Nephron progenitor cell (in vitro differentiated cells): ENCODE measurements at places on chromosomes 2 and 18.

DNA sequence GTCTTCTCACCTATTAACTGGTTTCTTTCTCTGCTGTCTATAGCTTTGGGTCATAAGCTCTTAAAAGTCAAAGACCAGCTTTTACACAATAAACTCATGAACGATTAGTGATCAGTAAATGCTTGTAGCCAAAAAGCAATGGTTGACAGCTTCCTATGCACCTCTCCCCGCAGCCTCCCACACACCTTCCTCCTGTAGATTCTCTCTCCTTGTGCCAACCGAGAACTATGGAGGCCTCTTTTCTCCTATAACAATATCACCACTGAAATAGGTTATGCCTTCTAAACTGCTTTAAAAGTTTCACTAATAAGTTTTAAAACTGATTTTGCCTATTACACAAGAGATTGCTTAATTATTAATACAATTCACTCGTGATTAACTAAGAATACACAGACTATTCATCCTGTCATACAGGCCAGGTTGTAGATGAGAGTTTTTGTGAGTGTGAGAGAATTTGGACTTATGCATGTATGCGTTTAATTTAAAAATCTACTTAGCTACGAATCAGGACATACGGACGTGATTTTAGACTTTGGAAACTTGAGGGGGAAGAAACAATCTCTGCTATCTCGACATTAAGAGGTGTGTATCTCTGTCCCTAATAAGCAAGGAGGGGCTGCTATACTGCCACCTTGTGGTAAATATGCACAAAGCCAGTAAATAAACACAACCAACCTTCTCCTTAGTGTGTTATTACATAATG, 229.1 kb upstream of the RBBP8 start:
- peak; percentile 18 for DNase-seq
- H3K27ac ChIP-seq: no peak overlapping the region
- peaks cover under 1% of the 10 kb centered on the region for H3K4me1 ChIP-seq
- H3K36me3 ChIP-seq: no peaks in the 10 kb centered on the region
- peaks cover 13% of the 10 kb centered on the region for H3K27me3 ChIP-seq
- H3K4me3 ChIP-seq: no peak overlapping the region

- H3K36me3 ChIP-seq: no peaks in the 10 kb centered on the region
- peaks cover 17% of the 10 kb centered on the region for H3K4me1 ChIP-seq
- H3K27me3 ChIP-seq: peaks cover 4% of the 10 kb centered on the region
- no peak overlapping the region for H3K27ac ChIP-seq
- H3K4me3 ChIP-seq: no peak overlapping the region
- DNase-seq: no peak
Observed at GRCh38 chr2:126714191-126714965, 58.4 kb downstream of the GYPC start.

DNA sequence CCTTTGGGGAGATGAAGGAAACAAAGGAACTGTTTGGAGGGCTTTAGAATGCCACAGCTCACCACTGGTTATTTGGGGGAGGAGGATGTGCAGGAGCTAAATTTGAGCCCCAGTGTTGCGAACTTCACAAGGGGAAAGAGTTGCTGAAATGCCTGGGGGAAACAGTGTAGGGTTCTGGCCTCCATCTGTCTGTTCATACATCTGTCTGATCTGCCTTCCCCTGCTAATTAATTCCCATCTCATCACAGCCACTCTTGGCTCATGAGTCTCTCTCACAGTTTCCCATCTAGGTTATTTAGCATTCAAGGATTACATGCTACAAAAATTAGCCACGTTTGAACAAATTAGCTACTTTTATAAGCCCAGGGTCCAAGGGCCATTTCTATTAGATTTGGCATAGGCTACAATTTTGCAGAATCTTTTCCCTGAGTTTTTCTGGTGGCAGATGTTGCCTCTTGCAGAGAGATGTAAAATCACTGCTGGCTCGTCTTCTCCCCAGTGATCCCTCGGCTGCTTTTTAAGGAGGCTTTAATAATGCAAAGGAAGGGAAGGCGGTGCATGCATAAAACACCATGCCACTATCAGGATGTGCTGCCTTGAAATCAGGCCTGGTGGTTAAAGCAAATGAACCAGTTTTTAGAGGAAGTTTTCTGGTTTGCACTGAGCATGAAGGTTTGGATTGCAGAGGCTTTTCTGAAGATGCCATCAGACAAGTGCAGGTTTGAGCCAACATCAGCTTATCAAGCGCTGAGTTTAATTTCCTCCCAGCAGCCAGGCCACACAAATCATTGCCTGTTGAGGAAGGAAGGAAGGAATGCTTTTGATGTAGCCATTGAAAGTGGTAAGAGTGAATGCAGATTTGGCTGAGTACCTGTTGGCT, 35.0 kb downstream of the ADD2 start:
- no peak overlapping the region for H3K27ac ChIP-seq
- H3K36me3 ChIP-seq: peaks cover 4% of the 10 kb centered on the region
- no peak overlapping the region for H3K4me3 ChIP-seq
- DNase-seq: no peak

DNA sequence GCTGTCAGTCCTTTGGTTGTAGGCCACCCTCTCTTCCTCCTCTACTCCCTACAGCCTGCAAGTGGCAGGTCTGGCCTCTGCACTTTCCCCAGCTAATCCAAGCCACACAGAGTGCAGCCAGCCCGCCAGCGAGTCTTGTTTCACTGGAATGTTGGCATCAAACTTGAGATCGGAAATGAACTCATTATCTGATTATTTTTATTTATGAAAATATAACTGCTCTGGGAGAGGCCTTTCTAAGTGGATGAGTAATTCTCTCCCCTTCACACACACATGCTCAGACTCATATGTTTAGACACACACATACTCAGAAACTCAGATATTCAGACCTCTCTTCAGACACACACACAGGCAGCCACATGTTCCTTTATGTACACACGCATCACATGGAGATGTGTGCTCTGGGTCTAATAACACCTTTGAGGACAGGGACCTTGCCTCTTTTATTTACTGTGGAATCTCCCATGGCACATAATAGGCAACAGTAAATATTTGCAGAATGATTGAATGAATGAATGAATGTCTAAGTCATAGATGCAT, 151.3 kb downstream of the ZFP36L2 start:
- no peak for DNase-seq
- peaks cover 50% of the 10 kb centered on the region for H3K4me1 ChIP-seq
- no peak overlapping the region for H3K27ac ChIP-seq
- peaks cover 5% of the 10 kb centered on the region for H3K27me3 ChIP-seq

DNA sequence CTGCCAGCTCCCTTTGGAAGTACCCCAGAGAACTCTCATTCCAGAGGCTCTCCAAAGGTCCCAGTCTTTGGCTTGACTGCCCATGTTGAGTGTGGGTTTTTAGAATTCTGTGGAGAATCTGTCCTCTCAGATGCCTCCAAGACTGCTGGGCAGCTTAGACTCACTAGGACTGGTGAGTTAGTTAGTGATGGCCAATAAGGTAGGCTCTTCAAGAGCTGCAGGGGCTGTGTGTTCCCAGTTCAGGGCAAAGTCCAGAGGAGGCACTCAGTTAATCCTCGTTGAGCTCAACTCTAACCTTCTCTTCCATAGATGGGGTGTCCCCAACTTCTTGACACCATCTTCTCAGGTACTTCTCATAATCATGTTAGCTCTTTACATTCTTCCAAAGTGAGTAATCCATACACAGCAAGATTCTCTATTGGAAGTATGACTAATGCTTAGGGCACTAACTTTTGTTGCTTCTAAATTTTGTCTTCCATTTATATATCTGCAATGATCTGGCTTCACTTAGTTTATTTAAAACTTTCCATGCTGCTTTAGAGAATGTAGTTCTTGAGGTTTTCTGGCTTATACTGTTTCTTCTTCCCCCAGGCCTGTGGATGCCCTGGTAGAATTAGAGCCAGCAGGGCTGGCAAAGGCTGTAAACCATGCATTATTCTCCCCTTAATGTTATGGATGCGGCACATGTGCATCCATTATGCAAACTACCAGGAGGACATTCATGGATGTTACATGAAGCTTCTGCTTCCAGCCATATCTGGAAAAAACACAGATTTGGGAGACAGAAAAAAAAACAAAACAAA, 88.9 kb downstream of the POLE4 start:
- H3K36me3 ChIP-seq: no peaks in the 10 kb centered on the region
- no peak overlapping the region for H3K27ac ChIP-seq
- no peak for DNase-seq
- H3K4me1 ChIP-seq: peaks cover 10% of the 10 kb centered on the region
- H3K4me3 ChIP-seq: no peak overlapping the region

GRCh38 chr2:171260471-171261424, 100.1 kb upstream of the TLK1 start:
- H3K4me3 ChIP-seq: no peak overlapping the region
- DNase-seq: no peak
- H3K36me3 ChIP-seq: no peaks in the 10 kb centered on the region
- no peaks in the 10 kb centered on the region for H3K27me3 ChIP-seq
- no peak overlapping the region for H3K27ac ChIP-seq

- H3K4me3 ChIP-seq: no peak overlapping the region
- H3K27ac ChIP-seq: no peak overlapping the region
- H3K36me3 ChIP-seq: no peaks in the 10 kb centered on the region
- H3K27me3 ChIP-seq: no peaks in the 10 kb centered on the region
- H3K4me1 ChIP-seq: no peaks in the 10 kb centered on the region
Observed at GRCh38 chr2:188610827-188611226, 319.2 kb downstream of the GULP1 start.

GRCh38 chr2:37589298-37589697, 82.1 kb downstream of the CDC42EP3 start:
- H3K4me1 ChIP-seq: peaks cover 31% of the 10 kb centered on the region
- no peak for DNase-seq
- H3K27ac ChIP-seq: no peak overlapping the region
- H3K4me3 ChIP-seq: no peak overlapping the region

DNA sequence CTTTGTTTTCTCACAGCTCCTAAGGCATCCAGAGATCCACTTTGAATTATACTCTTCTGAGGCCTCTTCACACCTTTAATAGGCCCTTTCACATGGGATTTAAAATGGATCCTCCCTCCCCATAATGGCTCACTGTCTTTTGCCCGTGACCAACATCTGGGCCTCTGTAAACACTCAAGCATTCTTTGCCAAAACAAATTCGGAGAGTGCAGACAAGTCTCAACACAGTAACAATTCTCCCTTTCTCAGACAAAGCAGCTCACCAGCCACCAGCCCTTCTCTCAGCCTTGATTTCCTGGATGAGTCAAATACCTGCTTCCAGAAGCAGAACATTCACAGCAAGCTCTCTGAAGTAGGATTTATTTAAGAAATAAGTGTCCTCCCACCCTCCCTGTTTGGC, 14.0 kb upstream of the IMP4 start:
- no peak for DNase-seq
- no peaks in the 10 kb centered on the region for H3K36me3 ChIP-seq
- no peak overlapping the region for H3K4me3 ChIP-seq
- peaks cover 10% of the 10 kb centered on the region for H3K4me1 ChIP-seq

DNA sequence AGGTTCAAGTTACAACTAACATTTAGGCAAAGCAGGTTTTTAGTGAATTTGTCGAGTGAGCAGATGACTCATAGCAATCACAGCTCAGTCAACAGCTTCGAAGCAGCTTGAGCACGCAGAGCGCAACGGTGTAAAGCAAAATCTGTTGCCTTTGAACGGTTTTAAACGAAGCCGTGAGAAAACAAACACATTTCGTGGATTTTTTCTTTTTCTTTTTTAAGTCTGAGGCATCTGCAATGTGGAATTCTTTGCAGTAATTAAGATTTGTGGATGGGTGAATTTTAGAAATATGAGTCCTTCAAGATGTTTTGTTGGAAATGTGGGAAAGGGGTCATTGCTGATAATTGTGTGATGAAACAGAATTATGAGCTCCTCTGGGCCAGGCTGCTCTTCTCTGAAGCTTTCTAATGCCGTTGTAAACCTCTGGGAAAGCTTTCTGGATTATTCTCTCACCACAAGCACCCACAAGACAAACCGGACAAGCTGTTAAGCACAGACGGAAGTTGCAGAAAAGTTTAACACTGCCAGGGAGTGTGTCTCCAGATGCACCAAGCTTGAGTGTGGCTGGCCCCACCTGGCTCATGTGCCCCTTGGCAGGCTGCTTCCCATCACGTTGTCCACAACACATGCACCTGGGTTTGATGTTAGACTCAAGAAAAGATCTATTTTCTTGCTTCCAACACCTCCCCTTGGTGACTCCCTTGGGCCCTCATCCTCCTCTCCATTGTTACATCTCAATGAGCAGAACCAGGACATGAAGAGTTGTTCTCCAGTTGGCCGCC, 224.7 kb downstream of the ACKR3 start:
- no peak overlapping the region for H3K27ac ChIP-seq
- no peak for DNase-seq
- no peaks in the 10 kb centered on the region for H3K36me3 ChIP-seq
- H3K4me1 ChIP-seq: peaks cover 17% of the 10 kb centered on the region

DNA sequence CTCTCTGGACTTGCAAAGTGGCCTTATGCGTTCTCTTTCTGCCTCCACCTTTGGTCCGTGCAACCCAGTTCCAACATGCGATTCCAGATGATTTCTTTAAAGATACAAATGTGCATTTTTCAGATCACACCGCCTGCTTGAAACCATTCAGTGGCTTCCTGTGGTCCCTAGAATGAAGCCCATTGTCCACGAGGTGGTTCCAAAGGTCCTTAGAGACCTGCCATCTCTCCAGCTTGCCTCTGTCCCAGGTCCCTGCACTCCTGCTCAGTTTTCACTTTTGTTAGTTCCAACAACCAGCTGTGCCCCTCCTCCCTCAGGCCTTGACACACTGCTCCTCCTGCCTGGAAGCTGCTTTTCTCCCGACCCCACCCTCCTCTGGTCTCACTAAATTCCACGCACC, 3.6 kb upstream of the INO80C start:
- peaks cover 9% of the 10 kb centered on the region for H3K27me3 ChIP-seq
- peaks cover 21% of the 10 kb centered on the region for H3K4me1 ChIP-seq
- no peak for DNase-seq
- H3K27ac ChIP-seq: no peak overlapping the region
- no peak overlapping the region for H3K4me3 ChIP-seq

DNA sequence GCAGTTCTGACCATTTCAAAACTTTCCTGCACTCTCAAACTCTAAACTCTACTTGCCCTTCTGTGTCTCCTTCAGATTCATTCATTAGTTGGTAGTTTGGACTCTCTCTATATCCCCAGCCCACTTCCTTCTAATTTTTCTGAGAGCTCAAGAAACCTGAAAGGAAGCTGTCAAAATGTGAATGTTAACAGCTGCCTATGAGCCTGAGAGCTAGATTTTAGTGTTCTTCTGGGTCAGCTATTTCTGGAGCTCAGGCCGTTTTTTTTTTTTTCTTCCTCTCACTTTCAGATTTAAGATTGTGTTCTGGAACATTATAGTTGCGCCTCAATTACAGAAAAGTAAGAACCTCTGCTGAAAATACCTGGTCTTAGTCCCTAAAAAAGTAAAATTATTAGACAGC, 73.1 kb downstream of the RTN4 start:
- H3K27me3 ChIP-seq: peaks cover 3% of the 10 kb centered on the region
- H3K36me3 ChIP-seq: peaks cover 66% of the 10 kb centered on the region
- H3K4me1 ChIP-seq: peaks cover 25% of the 10 kb centered on the region

GRCh38 chr2:239005586-239005985, 157.7 kb downstream of the TWIST2 start:
- no peak for DNase-seq
- H3K27ac ChIP-seq: no peak overlapping the region
- H3K4me3 ChIP-seq: no peak overlapping the region
- peaks cover 28% of the 10 kb centered on the region for H3K4me1 ChIP-seq
- H3K27me3 ChIP-seq: peaks cover 38% of the 10 kb centered on the region

GRCh38 chr2:86280191-86280667, 57.2 kb downstream of the REEP1 start:
- H3K27me3 ChIP-seq: peaks cover 28% of the 10 kb centered on the region
- H3K36me3 ChIP-seq: no peaks in the 10 kb centered on the region
- H3K27ac ChIP-seq: no peak overlapping the region
- no peak overlapping the region for H3K4me3 ChIP-seq
- peaks cover 33% of the 10 kb centered on the region for H3K4me1 ChIP-seq

GRCh38 chr2:43454791-43455190, 141.0 kb downstream of the THADA start:
- H3K4me3 ChIP-seq: no peak overlapping the region
- H3K36me3 ChIP-seq: peaks cover 14% of the 10 kb centered on the region
- DNase-seq: no peak
- H3K27me3 ChIP-seq: no peaks in the 10 kb centered on the region
